SK-MEL-5 (cell line): ENCODE measurements at places on chromosomes 11 and 22. TPM values are rescaled to one million over a fixed set of nuclear protein-coding genes. Genes with fewer than 3 reads are reported as not detected.

DNA sequence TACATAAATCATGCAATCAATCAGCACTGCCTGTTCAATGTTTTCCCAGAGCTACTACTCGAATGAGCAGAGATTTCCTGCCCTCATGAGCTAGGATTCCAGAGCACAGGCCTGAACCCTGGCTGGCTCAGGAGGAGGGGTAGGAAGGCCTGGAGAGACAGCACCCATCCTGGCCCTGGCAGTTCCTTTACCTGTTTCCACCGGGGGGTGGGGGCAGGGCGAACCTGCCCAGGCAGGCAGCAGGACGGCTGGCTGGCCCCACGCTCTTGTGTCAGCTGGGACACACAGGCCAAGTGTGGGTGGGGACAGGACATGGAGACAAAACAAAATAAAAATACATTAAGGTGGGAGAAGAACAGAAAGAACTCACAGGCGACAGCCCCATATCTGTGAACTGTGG, 109.8 kb upstream of the BID start:
- DNase-seq = no peak

GRCh38 chr11:2904153-2905052, 18.8 kb upstream of the CDKN1C start:
- no peak for DNase-seq

DNA sequence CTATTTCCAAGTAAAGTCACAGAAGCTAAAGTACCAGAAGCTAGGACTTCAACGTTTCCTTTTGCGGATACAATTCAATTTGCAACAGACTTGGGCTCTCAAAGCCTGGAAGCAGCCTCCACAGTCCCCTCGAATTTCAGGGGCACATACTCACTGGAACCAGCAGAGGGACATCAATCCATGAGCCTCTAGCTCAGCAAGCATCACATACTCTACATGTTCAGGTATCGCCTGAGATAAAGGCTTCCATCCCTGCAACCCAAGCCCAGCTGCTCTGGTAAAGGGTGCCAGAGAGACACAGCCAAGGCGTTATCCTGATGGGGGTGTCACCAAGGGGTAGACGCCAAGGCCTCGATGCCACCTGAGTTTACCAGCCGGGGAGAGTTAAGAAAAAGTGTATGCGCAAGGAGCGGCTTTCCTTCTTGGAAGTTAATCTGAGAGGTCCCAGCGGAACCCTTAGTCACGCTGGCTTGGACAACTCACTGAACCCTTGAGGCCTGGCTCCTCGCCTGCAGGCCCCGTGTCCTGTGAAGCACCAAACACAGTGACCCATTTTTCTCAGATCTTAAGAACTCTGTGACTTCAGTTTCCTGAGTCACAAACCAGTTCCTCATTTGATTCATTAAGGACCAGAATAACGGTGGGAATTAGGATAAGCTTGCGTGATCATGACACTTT, 13.0 kb downstream of the LTO1 start:
- peak; percentile 60 for DNase-seq

DNA sequence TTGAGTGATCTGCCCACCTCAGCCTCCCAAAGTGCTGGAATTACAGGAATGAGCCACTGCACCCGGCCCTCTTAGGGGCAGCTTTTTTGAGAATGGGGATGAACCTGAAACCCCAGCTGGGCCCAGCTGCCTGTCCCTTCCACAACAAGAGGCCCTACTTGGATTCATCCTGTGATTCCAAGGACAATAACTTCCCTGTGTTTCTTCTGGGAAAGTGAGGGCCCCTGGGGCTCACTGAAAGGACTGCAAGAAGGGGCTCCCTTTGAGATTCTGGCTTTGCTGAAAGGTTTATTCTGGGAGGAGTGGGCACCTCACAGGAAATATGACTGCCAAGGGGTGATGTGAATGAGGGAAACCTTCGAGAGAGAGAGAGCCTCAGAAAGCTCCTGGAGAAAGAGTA, 12.3 kb upstream of the GNAZ start:
- peak; percentile 33 for DNase-seq

DNA sequence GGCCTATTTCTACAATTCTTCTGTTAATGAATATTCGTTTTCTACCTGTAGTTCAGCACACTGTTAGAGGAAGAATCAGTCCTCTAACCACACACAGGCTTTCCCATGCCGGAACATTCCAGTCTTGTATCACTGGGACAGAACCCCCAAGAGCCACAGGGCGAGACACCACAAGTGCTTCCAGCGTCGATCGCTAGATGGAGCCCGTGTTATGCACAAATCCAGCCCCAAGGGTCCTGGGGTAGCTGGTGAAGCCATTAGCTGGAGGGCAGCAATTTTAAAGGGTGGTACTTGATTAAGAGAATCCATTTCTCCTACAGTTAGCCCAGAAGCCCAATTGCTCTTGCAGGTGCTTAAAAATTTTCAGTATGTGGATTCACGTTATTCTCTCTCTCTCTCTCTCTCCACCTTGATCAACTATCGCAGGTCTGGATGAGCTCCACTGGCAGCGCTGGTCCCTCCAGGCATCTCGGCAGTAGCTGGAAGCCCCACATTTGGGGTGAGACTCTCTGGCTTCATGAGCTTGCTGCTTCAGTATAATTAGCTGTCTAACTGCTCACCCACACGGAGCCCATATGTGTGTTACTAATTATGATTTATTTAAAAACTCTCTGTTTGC, 148.2 kb upstream of the SNX19 start:
- peak; percentile 67 for DNase-seq

- DNase-seq = no peak
These were observed 43.6 kb downstream of the LRRC32 start for GRCh38 chr11:76626921-76627401.

GRCh38 chr11:69022260-69022659, 9.2 kb upstream of the MRGPRF start:
- peak; percentile 40 for DNase-seq

DNA sequence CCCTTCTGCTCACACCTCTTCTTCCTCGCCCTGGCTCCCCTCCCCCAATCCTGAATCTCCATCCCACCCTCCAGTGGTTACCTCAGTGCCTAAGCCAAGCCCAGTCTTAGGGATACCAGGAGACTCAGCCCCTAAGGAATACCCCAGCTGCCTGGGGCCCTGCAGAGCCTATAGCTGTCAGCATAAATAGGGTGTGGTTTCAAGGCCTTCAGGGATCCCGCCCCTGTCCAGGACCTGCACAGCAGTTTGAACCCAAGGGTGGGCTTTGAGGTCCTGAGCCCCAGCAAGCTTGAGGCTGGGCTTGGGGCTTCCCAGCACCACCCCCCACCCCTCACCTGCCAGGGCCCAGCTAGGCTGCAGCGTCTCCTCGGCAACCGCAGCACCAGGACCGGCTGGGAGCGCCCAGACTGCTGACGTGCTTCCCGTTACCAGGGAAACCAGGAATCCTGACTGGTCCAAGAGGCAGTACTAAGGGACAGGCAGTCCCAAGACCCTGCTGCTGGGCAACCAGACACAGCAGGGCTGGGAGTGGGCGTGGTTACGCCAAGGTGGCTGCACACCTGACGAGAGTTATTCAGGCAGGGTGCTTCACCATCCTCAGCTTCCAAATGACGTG, 13.7 kb downstream of the APBB1 start:
- DNase-seq = no peak

DNA sequence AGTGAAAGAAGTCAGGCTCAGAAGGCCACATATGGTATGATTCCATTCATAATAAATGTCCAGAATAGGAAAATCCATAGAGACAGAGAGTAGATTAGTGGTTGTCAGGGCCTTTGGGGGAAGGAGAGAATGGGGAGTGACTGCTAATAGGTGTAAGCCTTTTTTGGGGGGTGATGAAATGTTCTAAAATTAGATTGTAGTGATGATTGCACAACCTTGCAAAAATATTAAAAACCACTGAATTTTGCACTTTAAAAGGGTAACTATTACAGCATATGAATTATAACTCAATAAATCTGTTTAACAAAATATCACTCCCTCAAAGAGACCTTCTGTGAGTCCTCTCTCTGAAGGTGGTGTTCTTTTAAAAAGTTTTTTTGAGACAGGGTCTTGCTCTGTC, 72.3 kb upstream of the GRK3 start:
- DNase-seq = no peak

DNA sequence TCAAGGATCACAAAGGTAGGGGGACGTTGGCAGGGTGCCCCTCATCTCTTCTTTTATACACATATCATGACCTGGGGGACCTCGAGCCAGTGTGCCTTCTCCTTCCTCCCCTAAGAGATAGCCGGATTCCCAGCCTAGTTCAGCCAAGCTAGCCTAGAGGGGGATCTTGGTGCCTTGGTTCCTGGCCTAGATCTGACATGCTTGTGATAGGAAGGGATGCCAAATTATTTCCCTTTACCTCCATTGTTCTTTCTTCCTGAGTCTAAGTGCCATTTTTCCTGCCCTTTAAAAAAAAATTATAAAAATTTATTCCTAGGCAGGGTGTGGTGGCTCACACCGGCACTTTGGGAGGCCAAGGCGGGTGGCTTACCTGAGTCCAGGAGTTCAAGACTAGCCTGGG, 7.0 kb upstream of the HINFP start:
- no peak for DNase-seq

The MMP7 gene
- total RNA-seq = not detected in 2 replicates

DNA sequence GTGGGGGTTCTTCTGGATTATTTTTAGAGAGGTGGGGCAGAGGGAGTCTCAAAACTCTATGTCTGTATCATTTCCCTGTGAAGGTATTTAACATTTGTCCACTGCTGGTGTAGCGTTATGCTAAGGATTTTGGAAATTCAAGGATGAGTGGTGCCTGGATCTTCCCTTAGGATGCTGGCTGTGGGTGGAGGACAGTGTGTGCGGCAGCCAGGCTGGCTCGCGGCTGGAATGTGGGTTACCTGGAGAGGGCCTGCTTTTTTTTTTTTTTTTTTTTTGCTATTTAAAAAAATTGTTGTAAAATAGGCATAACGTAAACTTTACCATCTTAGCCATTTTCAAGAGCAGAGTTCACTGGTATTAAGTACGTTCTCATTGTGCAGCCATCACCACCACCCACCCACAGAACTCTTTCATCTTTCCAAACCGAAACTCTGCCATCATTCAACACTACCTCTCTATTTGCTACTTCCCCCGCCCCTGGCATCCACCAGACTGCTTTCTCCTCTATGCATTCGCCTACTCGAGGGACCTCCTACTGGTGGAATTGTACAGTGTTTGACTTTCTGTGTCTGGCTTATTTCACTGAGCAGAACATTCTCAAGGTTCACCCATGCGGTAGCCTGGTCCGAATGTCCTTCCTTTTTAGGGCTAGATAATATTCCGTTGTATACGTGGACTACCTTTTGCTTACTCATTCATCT, 67.1 kb downstream of the PARVB start:
- DNase-seq = peak; percentile 80

DNA sequence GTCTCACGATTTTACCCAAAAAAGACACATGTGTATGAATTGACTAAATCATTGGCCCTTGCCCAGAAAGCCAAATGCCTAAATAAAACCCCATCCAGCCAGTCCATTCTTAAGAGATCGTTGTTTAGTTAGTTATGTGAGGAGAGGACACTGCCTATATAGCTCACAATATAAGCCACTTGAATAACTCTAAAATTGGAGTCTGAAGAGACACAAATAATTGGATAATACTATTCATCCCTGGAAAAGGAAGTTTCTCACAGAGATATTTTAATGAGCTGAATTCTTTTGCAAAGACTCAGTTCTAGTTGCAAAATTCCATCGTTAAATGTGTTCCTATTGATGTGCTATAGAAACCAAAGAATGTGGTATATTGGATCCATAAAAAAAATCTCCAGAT, 176.7 kb downstream of the SOX6 start:
- DNase-seq = no peak

GRCh38 chr11:34634694-34635062, 13.8 kb downstream of the EHF start:
- no peak for DNase-seq

DNA sequence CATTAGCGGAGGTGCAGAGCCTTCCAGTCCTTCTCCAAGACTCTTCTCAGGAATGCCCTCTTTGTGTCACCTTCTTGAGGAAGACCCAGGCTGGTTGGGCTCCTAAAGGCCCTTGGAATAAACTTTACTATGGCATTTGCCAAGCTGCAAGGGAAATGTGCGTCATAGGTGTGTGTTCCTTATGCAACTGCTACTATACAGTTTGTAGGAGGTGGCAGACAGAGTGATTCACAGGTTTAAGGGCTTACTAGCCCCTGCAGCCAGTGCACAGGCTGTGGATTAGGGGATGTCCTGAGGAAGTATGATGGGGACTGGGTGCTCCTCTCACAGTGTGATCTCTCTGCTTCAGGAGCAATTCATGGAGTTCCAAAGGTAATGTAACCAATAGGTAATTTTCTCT, 74.6 kb downstream of the TENM4 start:
- DNase-seq = no peak

- DNase-seq = no peak
These were observed 470.5 kb downstream of the ETS1 start for GRCh38 chr11:128116885-128117284.

The SDHD gene
- 169 and 200 TPM in 2 replicates for total RNA-seq

DNA sequence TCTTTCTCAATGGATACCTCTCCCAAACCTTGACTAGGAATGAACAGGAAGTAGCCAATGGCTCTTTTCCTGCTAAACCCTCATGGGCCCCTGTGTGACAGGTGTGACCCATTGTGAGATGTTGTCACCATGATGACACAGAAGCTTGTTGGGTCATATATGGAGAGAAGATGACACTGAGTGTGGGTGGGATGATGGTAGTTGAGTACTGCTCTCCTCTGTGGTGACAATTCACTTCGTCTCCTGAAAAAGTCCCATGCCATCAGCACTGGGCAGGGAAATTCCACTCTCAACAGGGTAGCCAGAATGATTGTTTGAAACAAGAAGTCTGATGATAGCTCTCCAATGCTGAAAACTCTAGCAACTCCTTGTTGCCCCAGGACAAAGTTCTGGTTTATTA, 94.0 kb upstream of the SEZ6L start:
- DNase-seq = no peak

DNA sequence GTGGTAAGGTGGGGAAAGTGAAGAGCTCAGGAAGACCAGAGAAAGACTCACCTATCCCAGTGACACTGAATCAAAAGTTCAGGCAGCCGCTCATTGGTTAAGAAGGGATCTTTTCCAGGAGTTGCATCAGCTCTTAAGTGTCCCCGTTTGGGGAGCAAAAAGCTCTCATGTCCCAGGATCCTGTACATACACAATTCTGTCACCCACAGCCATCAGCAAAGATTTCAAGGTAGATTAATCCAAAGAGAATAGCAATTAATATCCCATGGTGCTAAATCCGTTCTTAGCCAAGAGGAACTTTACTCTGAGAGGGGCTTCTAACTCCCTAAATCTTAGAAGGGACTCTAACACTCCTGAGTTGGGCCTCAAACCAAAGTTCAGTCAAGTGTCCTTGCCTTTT, 19.3 kb downstream of the FOLR3 start:
- DNase-seq = no peak

DNA sequence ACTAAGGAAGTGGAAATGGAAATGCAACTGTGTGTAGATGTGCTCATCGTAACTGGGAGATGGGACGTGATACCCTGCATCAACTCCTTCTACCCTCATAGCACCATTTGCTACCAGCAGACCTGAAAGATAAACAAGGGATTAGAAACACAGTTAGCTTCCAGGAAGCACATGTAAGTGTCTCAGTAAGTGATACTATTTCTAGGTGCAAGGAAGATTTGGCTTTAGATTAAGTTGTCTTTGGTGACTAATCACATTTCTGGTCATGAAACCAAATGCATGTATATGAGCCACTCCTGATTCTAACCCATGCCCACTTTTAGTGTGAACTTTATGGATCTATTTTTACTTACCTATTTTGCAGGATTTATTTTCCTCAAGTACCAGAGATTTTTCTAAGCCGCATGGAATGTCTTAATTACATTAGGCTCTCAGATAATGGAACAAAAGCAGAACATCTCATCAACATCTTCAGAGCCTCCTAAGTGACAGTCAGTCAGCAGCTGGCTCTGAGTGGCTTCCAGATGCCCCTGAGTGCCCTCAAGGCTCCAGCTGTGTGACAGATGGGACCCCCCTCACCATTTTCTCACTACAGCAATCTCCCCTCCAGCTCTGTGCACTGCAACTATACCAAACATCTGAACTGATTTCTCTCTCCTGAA, 21.2 kb downstream of the SLC5A12 start:
- no peak for DNase-seq

The PRRG4 gene
- total RNA-seq = 0.18 and 0.29 TPM in 2 replicates
